Glutamatergic neuron (in vitro differentiated cells): ENCODE measurements at places on chromosomes 11 and 22.

- no peak for DNase-seq
Observed at GRCh38 chr11:35598254-35599125, 19.8 kb upstream of the FJX1 start.

- DNase-seq: peak; percentile 99
Observed at GRCh38 chr11:57667736-57668433, at the start of gene ZDHHC5. TSS of gene ZDHHC5 (plus strand) at chr11:57668114. CDS start at chr11:57673091, 4,977 bp downstream.

- DNase-seq: no peak
Observed at GRCh38 chr11:99271527-99271926, 250.8 kb downstream of the CNTN5 start.

- DNase-seq: no peak
Observed at GRCh38 chr11:443542-444199, 1.9 kb upstream of the ANO9 start.

- no peak for DNase-seq
Observed at GRCh38 chr11:23730307-23730998, 766.4 kb upstream of the LUZP2 start.

DNA sequence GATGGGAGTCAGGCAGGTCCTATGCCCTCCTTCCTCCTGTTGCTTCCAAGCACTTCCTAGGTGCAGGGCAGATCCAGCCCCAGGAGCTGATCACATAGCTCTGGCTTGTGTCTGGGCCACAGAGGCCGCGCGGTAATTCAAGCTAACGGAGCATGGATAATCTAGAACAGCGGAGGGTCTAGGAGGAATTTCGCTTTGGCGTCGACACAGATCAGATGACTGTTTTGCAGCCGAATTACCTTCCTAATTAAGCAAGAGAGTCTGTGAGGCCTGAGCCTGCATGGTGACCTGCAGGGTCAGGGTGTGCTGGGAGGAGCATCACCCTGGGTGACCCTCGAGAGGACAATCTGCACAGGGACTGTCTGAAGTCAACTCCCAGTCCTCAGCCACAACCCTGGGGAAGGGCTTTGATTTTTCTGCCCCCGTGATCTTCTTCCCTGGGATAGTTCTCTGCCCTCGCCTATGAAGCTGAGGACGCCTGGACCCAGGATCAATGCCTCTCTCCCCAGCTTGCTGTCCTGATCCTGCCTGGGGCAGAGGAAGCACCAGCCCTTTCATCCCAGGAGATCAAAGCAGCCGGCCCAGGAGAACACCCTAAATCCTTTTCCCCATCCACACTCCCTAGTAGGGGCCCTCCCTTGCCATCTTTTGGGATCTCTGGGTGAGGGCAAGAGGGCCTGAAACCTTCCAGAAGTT is 11.0 kb downstream of the NECTIN1 start:
- no peak for DNase-seq

DNA sequence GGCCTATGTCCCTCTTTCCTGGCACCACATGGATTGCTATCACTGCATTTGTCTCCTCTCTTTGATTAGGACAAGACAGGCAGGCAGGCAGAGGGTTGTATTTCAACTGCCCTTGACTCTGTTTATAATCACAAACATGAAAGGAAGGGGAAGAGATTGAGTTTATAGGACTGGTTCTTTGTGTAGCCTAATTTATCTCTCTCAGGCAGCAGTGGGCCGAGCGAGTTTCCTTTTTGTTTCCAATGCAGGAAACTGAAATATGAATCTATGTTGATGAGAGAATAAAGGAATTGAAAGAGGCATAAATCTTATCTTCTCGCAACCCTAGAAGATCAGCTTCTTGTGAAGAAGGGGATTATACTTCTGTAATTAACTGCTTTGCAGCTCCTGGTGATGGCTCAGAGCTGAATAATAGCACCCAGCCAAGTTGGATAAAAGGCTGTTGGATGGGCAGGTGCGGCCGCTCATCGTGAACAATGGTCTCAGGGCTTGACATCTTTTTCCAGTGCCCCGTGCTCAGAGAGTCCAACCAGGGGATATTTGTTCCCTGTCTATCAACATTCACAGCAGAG is 80.6 kb upstream of the SYT13 start:
- no peak for DNase-seq

DNA sequence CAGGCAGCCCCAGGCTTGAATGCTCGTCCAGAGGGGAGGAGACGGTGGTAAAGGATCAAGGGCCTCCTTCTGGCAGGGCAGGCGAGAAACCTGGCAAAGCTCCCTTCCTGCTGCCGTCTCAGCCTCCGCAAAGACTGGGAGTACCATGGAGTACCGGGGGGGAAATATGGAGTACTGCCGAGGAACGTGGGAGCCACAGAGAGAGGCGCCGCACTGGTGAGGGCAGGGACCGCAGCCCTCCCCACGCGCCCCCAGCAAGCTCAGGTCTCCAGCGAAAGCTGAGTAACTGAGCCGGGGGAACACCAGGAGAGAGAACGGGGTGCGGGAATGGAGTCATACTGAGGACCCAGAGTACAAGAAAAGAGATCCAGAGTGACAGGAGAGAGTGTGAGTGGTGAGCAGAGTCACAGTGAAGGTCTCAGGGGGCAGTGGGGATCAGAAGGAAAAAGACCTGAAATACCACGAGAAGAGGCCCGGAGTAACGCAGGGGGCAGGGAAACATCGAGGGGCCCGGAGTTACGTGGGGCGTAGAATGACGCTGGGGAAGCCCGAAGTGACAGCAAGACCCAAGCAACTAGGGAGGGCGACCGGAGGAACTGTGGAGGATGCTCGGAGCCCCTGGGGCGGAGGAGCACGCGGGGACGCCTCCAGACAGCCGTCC is 740 bp downstream of the EML3 start:
- DNase-seq: peak; percentile 27

- DNase-seq: no peak
Observed at GRCh38 chr22:29139965-29140782, 65.5 kb upstream of the EMID1 start.

- peak; percentile 73 for DNase-seq
Observed at GRCh38 chr11:65288706-65289536, 25.7 kb upstream of the CDC42EP2 start.

DNA sequence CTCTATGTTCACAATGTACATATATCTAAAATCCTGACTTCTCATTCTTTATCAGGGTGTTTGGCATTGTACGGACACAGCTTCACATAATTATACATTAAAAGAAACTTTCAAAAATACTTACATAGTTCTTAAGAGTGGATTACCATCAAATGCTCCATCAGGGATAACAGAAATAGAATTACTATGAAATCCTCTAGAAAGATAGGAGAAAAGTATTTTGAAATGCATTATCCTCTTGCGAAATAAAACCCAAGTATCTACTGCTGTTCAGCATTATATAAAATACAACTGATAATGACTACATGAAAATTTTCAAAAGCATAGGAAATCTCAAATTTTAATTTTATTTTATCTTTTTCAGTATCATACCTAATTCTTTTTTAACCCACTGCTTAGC is 17.8 kb upstream of the CCDC34 start:
- DNase-seq: no peak

GRCh38 chr11:119803726-119804294 is 74.8 kb upstream of the NECTIN1 start:
- peak; percentile 8 for DNase-seq

- no peak for DNase-seq
Observed at GRCh38 chr11:93587858-93588581, 44.8 kb upstream of the SMCO4 start.

- DNase-seq: no peak
Observed at GRCh38 chr11:134992981-134993380, 580.9 kb upstream of the B3GAT1 start.

- no peak for DNase-seq
Observed at GRCh38 chr11:8335186-8335585, 71.5 kb upstream of the LMO1 start.

DNA sequence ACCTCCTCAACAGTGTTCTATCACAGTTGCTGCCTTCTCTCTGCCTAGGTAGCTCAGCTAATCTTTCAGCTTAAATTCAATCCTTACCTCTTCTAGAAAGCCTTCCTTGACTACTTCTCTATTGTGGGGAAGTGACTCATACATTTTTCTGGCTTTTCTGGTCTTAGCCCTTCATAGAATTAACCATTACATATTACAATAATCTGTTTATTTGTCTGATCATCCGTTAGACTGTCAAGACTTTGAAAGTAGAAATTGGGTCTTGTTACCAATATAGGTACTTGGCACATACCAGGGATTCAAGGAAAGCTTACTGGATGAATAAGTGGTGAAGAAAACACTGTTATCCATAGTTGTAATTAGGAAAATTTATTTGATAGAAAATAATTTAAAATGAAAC is 89.6 kb downstream of the FANCF start:
- DNase-seq: no peak

GRCh38 chr22:47460861-47461260 is 698.4 kb downstream of the TBC1D22A start:
- DNase-seq: no peak

DNA sequence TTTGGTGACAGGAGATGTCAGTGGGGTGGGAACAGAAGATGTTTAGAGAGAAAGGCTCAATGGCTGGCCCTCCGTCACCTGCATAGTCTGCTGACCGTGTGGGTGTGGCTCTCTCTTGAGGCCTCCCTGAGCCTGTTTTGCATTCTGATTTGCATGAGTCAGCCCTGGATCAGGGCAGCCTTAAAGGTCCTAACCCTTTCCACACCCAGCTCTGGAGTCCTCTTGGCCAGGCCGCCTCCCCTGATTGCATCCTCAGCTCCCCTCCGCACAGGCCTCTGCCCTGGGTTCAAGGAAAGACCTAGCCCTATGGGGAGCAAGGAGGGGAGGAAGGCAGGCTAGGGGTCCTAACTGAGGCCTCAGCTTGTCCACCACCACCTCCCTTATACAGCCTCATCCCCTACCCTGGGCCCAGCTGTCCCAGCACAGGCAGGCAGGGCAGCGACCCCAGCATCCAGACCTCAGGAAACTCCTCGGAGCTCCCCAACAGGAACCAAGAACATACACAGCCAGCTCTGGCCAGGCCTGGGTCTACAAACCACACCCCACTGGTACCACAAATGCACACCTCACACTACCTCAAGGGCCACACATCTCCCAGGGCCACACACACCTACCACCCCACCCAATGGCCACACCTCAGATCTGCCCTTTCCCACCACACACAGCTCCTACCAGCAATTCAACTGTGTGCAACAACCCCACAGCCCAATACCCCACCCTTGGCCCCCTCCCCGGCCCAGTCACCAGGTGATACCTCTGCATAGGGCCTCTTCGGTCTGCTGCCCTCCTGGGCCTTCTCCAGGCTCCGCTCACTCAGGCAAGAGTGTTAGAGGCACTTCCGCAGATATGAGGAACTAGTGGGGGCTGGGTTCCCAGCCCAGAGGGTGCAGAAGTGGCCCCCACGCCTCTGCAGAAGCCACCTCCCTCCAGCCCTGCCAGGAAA is 13.7 kb downstream of the ARAP1 start:
- DNase-seq: no peak

DNA sequence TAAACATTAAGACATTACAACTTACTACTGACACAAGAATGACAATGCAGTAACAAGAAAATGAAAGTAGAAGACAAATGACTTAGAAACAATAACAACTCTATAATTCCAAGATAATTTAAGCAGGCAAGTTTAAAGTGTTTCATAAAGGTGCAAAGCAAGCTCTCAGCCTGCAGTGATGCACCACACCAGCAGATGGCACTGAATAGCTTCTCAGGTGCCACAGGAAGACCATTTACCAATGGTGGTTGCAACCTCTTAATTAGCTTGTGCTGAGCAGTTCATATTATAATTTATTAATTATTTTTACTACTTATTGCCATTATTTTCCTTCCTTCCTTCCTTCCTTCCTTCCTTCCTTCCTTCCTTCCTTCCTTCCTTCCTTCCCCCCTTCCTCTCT is 60.6 kb downstream of the NXPE2 start:
- peak; percentile 72 for DNase-seq

DNA sequence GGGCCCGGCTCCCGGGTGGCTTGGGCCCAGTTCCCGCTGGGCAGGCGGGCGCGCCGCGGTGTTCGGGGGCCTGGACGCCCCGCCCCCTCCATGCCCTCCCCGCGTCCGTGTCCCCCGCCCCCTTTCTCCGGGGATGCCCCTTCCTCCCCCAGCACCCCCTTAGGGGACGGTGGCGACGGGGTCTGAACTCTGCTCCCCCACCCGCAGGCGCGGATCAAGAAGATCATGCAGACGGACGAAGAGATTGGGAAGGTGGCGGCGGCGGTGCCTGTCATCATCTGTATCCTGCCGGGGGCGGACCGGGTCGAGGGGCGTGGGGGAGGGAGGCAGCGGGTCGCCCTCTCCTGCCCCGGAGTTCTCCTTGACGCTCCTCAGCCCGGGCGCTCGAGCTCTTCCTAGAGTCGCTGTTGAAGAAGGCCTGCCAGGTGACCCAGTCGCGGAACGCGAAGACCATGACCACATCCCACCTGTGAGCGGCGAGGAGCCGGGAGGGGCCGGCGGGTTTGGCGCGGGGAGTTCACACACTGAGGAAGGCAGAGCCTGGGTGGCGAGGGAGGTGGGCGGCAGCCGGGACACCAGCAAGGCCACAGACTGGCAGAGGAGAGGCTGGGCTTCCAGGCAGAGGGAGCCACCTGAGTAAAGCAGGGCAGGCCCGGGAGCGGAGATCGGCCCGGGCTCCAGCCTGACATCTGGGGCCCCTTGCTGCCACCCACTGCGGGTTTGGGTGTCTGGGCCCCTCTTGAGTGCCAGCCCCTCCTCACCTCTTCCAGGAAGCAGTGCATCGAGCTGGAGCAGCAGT is 546 bp downstream of the DRAP1 start:
- DNase-seq: peak; percentile 51

DNA sequence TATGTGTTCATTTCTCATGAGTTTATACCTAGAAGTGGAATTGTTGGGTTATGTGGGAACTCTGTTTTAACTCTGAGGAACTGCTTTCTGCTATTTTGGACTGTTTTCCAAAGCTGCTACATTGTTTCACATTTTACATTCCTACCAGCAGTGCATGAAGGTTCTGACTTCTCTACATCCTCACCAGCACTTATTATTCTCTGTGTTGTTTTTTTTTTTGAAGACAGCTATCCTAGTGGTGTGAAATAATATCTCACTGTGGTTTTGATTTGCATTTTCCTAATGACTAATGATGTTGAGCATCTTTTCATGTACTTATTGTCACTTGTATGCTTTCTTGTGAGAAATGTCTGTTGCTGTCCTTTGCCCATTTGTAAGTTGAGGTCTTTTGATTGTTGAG is 169.9 kb downstream of the COMMD9 start:
- no peak for DNase-seq
